ENCODE measurements at places on chromosomes 3 and 15.

- no peak for DNase-seq
Measured at GRCh38 chr3:134333522-134334181, 40.6 kb downstream of the AMOTL2 start.

GRCh38 chr3:117630469-117630868, 920.9 kb downstream of the TUSC7 start:
- no peak for DNase-seq

- no peak for DNase-seq
Measured at GRCh38 chr15:78329625-78330024, 10.5 kb upstream of the CRABP1 start.

DNA sequence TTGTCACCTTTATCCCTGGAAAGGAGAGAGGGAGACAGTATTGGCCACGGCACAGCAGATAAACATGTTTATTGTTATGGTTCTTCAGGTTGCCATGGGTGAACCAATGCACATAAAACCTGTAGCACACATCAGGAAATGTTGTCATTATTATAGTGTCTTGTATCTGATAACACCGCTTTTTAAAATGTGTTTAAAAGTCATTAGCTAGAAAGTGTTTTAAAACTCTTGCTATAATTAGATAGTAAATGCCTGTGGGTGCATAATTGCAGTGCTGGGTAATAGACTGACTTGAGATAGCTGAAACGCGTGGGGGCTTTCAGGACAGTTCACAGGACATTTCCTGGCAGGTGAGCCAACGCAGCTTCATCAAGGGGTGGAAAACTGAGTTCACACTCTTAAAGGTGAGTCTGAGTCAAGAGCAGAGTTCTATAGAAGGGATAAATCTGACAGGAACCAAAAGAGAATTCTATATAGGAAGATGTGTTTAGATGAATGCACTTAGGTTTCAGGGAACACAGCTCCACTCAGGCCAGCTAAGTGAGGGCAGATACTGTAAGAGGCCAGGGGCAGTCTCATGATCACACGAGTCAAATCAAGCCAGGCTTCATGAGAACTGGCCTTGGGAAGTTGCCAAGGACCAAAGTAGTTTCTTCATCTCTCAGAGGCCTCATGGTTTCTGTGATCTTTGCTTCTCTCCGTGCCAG, 35.6 kb upstream of the PPP4R2 start:
- DNase-seq = no peak

All from activated CD8-positive, alpha-beta T cell treated with anti-CD3 and anti-CD28 coated beads for 36 hours (primary cell).